ENCODE measurements at places on chromosomes 4 and X. TPM values are rescaled to one million over a fixed set of nuclear protein-coding genes. Genes with fewer than 3 reads are reported as not detected.

GRCh38 chrX:39718981-39719380 is 378.8 kb downstream of the BCOR start:
- no peak for DNase-seq

Gene HTN3
- total RNA-seq = not detected

Gene TAB3
- total RNA-seq = 30.7 TPM

- DNase-seq = no peak
These were observed 149.5 kb downstream of the OR13H1 start for GRCh38 chrX:131693359-131693758.

Gene KLHL8
- total RNA-seq = 9.4 TPM

Gene SERTM2
- total RNA-seq = 0.55 TPM

- DNase-seq = no peak
These were observed 1587.9 kb upstream of the ADGRL3 start for GRCh38 chr4:59612235-59612634.

Gene MAGEA4
- not detected for total RNA-seq

DNA sequence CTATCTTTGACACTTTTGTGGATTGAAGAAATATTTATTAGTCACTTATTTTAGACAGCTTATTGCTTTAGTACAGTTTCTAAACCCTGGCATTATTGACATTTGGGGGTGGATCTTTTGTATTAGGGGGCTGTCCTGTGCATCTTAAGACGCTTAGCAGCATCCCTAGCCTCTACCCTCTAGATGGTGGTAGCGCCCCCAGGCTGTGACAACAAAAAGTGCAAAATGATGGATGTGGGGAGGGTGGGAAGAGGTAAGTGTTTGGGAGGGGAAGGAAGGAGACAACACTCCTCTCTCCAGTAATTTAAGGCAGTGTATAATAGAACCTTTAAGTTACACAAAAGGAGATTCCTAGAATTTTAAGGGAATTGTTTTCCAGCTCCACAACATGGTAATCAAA is 1210.6 kb downstream of the C4orf33 start:
- no peak for DNase-seq

GRCh38 chr4:8328456-8328855 is 58.9 kb downstream of the HTRA3 start:
- no peak for DNase-seq

- no peak for DNase-seq
These were observed 4.6 kb upstream of the ERCC6L start for GRCh38 chrX:72243472-72243871.

Gene ADH7
- not detected for total RNA-seq

- DNase-seq = no peak
These were observed 29.0 kb upstream of the ERVMER34-1 start for GRCh38 chr4:52780206-52780605.

- DNase-seq = peak; percentile 55
These were observed 1.5 kb upstream of the DDX3X start for GRCh38 chrX:41332408-41333002.

Gene CLDN24
- not detected for total RNA-seq

DNA sequence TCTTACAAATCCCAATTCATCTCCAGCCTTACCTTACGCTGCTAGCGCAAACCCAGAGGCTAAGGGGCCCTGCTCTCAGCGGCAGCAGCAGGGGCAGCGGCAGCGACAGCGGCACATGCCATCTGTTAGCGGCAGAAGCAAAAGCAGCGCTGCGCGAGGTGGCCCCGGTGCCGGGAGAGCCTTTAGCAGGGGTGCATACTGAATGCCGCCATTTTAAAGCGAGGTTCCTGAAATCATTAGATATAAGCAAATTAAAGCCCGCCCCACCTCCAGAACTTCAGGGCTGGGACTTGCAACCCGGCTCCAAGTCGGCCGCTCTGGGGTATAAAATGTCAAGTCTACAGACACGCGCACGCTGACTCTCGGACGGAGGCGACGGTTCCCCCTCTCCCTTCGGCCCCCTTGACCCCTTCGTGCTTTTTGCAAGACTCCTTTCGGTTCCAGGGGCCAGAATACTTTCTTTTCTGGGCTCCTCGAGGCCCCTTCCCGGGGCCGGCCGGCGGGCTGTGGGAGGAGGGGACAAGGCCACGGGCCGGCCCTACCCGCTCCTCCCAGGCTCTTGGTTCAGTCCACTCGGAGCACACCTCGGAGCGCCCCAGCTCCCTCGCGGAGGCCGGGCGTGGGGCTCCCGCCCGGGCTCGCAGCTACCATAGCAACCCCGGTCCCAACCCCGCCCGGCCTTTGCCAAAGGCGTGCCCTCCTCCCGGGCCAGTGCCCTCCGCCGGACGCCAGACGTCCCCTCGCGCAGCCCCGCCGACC is at the start of gene MBNL3:
Gene MBNL3 (minus strand): TSS at position 220 of the 759 bp plus-strand sequence. CDS start 49,427 bp downstream, outside the sequence.
- peak; percentile 81 for DNase-seq

Gene ATP1B4
- not detected for total RNA-seq

Gene ADGRG4
- not detected for total RNA-seq

DNA sequence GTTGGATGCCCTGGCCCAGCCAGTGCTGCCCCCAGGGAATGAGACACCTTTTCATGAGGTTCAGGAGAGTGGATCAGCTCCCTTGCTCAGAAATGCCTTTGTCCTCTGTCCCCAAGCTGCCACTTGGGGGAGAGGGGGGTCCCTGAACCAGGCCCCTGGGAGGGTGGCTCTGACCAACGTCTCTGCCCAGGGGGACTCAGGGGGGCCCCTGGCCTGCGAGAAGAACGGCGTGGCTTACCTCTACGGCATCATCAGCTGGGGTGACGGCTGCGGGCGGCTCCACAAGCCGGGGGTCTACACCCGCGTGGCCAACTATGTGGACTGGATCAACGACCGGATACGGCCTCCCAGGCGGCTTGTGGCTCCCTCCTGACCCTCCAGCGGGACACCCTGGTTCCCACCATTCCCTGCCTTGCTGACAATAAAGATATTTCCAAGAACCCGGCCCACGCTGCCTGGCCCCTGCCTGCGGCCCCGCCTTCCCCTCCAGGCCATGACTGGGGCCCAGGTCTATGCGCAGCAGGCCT is 7.3 kb downstream of the HGFAC start:
- DNase-seq = no peak

Gene RAB39B
- total RNA-seq = not detected

DNA sequence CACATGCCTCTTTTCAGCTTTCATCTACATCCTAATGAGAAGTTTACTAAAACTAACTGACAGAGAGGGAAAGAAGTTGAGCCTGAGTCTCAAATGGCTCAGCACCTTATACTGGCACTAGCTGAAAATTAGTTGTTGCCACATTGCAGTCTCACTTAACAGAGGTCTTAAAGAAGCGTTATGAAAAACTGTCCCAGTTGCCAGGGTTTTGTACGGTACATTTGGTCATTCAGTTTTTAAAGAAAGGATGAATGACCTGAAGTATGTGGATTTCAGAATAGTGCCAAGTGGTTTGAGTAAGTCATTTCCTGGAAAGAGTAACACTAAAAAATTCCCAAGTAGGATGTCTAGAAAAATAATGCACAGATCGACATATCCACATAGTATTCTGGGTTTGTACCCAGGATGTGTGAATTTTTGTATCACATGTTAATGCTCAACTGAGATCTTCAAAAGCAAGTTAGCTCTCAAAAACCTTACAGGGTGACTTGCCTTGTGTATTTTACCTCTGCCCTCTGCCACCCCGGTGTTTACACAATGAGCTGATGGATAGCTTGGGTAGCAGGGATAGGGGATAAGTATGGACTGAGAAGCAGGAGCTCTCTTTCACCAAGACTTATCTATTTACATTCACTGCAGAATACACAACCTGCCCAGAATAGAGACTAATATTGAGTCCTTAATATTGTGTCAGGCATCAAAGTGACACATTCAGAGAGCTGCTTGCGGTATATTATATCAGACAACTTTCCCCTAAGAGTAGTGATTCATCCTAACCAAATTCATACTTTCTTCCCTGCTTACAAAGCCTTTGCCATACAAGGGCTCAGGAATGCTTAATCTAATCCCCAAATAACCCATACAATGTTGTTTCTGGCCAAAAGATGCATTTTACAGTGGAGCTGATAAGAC is 1075.7 kb upstream of the PABPC4L start:
- DNase-seq = no peak

GRCh38 chr4:3041192-3042142 is 32.9 kb downstream of the HTT-AS start:
- peak; percentile 58 for DNase-seq

Gene TLR6
- total RNA-seq = 5.9 TPM

GRCh38 chrX:71438750-71439149 is 72.6 kb downstream of the TAF1 start:
- DNase-seq = no peak

Gene ADGRL3
- 5.7 TPM for total RNA-seq

- no peak for DNase-seq
These were observed 106.4 kb upstream of the FTHL17 start for GRCh38 chrX:31178064-31178768.

Gene TEC
- 1.2 TPM for total RNA-seq

- DNase-seq = no peak
These were observed 2.3 kb downstream of the CD99 start for GRCh38 chrX:2693113-2694002.

Gene ODAM
- 1.1 TPM for total RNA-seq

GRCh38 chrX:24862343-24862742 is 153.4 kb downstream of the ARX start:
- DNase-seq = no peak

Gene PNMA6F
- total RNA-seq = not detected

DNA sequence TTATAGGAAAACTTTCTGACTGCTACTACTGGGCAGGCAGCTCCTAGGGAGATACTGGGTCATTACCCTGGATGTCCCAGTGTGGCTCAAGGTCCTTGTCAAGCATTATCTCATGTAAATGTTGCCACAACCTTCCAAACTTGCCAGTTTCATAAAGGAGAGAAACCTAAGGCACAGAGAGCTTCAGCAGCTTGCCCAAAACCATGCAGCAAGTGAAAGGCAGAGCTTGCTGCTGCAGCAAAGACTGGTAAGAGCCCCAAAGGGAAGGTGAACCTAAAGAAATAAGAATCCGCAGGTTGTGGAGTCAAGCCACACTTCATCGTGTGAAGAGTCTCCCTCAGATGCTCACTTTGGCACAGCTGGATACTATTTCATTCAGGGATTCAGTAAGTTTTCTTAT is 2.3 kb downstream of the MPP1 start:
- DNase-seq = no peak

DNA sequence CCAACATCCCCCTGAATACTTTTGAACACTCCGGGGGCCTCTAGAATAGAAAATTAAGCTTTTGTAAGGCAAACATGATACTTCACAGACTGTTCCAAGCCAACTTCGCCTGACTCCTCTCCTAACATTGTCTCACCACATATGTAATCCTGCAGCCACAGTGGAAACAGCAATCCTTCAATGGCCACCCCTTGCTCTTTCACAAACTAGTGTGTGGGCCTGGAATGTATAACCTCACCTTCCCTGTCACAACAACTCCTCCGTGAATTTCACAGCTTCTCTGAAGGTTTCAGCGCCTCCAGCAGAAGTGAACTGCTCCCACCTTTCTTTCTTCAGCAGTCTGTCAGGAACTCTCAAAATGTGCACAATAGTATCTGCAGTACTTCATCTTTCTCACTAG is 185.1 kb downstream of the ADGRL3 start:
- DNase-seq = no peak

Gene MANBA
- total RNA-seq = 7.5 TPM

DNA sequence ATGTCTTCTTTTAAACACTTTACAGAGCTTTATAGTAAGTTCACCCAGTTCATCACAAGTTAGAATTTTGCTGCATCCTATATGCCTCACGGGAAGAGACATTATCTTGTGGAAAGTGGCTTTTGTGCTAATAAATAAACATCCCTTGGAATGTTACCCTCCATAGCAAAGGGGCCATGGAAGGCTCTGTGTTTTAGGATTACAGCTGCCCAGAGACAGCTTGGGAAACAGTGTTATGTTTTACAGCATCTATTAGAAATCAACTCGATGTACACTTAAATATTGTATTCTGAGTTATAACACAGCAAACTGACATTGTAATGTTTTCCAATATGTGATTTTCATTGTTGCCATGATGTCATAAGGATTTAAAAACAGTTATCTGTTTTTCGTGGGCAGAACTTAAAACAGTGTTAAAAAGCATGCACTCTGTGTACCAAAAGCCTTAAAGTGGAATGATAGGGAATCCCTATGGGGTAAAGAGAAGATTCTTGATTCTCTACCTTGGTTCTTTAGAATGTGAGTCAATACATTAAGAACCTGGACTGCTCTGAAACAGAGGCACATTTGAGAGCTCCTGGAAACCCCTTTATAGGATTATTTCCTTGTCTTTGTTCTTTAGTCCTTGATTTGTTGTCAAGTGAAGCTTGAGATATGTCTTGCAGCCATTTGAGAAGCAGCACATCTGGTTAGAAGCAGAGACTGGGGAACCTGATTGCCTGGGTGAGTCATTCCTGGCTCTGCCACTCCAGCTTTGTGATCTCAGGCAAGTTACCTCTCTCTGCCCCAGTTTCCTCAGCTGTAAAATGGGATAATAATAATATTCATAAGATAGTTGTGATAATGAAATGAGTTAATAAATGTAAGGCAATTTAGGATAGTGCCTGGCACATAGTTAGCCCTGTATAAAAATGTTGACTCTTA is 41.6 kb downstream of the ARHGAP10 start:
- DNase-seq = no peak

DNA sequence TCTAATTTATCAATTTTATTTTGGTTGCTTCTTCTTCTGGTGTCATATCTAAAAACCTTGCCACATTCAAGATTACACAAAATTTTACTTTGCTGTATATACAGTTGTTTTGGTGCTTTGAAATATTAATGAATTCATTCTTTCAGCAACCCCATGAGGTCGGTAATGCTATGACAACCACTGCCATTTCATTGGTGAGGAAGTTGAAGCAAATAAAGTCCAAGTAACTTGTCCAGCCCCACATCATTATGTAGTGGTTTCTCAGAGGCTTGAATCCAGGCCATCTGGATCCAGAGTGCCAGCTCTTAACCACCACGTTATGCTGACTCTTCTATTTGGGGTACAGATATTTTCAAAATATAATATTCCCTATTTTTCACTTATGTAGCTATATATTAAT is 42.2 kb downstream of the UGT2A3 start:
- DNase-seq = no peak

- no peak for DNase-seq
These were observed 32.2 kb upstream of the XPNPEP2 start for GRCh38 chrX:129706400-129707072.

Gene SATL1
- total RNA-seq = not detected

DNA sequence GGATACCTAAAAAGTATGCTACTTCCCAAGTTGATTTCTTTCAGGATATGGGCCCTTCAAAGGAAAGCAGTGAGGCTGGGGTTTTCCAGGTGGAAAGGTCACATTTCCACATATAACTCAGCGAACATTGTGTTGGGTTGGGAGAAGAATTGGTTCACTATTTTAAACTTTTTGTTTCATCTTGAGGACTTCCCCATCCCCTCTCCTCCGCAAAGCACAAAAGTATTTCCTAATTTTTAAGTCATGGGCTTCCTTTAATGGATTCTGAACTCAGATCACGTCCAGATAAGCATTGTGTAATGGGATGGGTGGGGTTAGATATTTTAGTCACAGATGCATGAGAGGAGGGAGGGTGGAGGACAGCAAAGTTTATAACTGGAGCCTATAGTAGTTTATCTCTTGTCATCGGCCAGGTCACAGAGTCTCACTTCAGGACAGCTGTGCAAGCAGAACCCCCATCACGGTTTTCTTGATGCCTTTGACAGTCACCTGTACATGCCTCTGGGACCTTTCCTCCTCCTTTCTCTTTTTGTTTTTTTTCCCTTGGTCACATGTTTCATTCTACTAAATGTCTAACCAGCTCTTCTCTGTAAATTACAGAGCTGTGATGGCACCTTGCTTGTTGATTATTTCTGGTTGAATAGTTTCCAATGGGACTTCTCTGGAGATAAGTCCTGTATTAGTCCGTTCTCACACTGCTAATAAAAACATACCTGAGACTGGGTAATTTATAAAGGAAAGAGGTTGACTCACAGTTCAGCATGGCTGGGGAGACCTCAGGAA is 115.4 kb downstream of the PTTG2 start:
- DNase-seq = peak; percentile 42

Gene CXorf51B
- not detected for total RNA-seq

Data from transverse colon (tissue), 4 donors.